ENCODE measurements at places on chromosomes 4 and X.

- DNase-seq, result no peak
Measured at GRCh38 chrX:87525771-87526229, 8.2 kb downstream of the KLHL4 start.

GRCh38 chr4:133440404-133440803 is 291.3 kb downstream of the PCDH10 start:
- no peak for DNase-seq

DNA sequence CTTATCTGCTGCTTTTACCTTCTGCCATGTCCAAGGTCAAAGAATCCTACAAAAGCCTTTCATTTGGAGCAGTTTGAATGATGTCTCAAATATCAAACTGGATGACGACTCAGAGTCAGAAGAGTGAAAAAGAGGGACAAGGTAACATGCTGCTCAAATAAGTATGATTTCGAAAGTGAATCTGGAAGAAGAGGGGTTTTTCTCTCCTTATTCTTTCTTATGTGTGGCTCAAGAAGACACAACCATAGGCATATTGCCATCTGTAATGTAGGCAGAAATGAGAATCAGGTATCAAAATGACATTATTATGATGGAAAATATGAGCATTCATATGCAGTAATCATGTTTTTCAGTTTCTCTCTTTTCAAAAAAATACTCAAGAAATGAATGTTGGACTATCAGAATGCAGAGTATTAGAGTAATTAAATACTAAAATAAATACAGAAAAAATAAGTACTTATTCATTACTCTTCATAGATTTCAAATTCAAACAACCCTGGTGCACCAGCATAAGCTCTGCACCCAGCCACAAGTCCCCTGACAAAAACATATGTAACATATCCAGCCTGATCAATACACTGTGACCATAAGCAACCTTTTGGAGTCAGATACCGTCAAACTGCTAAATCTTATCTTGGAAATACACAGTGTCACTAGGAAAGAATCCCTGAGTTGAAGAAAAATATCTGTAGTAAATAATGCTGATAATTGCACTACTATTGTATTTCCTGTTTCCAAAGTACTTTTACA is 468.6 kb downstream of the INPP4B start:
- no peak for DNase-seq

DNA sequence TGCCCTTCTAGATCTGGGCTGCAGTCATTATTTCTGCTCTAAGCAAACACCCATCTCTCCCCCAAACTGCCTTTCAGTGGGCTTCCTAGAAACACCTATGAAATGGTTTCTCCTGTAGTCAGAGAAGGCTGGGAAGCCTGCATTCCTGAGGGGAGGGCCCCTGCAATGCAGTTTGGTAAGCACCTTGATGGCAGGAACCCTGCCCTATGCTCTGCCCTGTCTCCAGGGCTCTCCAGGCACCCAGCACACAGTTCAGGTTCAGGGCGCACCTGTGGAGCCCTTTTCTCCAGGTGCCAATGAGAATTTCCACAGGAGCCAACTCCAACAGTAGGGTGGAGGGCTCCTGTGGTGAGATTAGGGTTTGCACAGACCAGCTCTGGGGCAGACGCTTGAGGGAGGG is 69.1 kb upstream of the FBXW7 start:
- no peak for DNase-seq

GRCh38 chr4:183729069-183729406 is 69.9 kb downstream of the TRAPPC11 start:
- DNase-seq, result no peak

DNA sequence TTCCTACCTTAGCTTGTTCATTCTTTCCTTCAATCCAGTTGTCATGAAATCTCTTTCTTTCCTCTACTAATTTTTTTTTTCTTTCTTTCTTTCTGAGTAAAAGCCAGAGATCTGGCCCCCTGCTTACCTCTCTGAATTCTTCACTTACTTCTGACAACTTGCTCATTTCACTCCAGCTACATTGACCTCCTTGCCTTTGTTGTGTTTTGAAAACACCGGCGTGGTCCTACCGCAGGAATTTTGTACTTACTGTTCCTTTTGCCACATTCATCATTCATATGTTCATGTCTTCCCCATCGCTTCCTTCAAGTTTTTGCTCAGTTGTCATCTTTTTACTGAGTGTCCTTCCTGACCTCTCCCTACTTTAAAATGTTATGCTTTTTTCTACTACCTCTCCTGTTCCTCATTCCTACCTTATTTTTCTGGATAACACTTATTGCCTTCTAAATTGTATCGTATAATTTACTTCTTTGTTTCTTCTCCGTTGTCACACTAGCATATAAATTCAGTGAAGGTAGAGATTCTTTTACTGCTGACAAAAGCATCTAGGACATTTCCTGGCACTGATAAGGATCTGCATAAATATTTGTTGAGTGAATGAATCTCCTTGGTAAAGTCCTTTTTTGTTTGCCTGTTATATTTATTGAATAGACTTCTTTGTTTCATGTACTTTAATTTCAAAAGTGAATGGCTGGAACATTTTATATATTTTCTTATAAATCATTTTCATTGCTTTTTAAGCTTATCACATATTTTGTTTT is 74.4 kb downstream of the NFKB1 start:
- no peak for DNase-seq

- no peak for DNase-seq
Measured at GRCh38 chr4:184756399-184756798, 22.5 kb upstream of the CENPU start.

GRCh38 chr4:75289914-75290582 is 224.2 kb downstream of the RCHY1 start:
- DNase-seq, result no peak

DNA sequence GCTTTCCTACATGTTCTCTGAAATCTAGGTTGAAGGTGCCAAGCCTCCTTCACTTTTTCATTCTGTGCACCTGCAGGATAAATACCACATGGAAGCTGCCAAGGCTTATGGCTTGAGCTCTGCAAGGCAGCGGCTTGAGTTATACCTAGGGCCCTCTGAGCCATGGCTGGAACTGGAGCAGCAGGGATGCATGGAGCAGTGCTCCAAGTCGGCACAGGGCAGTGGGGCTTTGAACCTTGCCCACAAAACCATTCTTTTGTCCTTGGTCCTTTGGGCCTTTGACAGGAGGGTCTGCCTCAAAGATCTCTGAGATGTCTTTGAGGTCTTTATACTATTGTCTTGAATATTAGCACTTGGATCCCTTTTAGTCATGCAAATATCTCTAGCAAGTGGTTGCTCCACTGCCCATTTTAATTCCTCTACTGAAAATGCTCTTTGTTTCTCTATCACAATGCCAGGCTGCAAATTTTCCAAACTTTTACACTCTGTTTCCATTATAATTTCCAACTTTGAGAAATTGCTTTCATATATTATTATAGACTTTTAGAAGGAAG is 536.2 kb upstream of the KLHL4 start:
- no peak for DNase-seq

DNA sequence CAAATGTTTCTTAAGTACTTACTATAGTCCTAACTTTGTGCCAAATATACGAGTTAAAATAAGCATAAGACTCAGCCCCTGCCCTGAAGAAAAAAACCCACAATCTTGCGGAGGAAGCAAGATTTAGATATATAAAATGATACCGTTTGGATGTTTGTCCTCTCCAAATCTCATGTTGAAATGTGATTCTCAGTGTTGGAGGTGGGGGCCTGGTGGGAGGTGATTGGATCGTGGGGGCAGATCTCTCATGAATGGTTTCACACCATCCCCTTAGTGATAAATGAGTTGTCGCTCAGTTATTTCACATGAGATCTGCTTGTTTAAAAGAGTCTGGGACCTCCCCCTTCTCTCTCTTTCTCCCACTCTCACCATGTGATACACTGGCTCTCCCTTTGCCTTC is 28.7 kb downstream of the EFHC2 start:
- DNase-seq, result no peak

- DNase-seq, result no peak
Measured at GRCh38 chrX:50158593-50158992, 42.2 kb downstream of the AKAP4 start.
